OCI-M1 (cell line): ENCODE measurements at places on chromosomes 7 and 10.
A peak's percentile ranks its signal among the peaks of the same experiment; 100 is the strongest.

DNA sequence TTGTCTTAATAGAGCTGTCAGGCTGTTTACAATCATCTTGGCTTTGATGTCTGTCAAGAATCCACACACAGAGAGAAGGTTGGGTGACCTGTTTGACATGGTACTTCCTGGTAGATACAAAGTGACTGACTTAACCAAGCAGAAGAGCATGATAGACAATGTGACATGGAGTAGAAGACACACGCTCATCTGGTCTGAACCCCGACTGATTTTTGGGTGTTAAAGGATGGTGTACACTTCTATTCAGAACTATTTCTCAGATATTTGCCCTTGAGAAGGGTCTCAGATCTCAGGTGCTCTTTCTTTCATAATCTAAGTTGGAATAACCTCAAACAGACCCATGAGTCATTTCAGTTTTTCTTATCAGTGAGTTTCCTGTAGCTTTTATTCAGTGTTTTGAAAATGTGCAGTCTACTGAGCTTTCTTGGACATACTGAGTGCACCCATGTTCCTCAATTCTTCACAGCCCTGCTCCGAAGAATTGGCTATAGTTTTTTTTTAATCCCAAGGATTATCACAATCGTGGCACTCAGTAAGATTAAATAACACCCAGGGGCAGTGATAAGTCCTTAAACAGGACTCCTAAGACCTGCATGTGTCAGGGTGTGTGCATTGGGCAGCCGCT lies 46.4 kb upstream of the NXPH1 start:
- peak; percentile 54 for DNase-seq

DNA sequence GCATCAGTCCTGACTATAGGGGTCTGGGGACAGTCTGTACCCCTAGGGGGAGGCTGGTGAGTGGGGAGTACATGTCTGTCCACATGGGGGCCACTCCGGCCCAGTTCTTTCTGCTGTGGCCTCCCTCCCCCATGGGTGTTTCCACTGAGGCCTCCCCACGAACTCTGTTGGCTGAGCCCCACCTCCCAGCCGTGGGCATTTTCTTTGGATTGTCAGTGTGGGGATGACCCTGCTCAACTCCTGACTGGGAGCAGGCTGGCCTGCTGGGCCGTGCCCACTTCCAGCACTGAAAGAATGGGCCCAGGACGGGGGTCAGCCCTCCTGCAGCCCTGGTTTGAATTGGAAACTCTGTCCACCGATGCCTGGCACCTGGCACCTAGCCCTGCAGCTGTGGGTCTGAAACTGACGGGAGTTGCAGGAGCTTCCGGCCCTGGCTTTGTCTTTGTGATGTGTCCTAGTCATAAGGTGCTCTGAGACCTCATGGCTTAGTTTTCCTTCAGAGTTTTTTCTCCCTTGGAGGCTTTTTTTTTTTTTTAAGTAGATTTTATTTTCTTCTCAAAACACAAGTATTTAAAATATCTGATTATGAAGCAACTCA lies 46.5 kb downstream of the LHPP start:
- no peak for DNase-seq

DNA sequence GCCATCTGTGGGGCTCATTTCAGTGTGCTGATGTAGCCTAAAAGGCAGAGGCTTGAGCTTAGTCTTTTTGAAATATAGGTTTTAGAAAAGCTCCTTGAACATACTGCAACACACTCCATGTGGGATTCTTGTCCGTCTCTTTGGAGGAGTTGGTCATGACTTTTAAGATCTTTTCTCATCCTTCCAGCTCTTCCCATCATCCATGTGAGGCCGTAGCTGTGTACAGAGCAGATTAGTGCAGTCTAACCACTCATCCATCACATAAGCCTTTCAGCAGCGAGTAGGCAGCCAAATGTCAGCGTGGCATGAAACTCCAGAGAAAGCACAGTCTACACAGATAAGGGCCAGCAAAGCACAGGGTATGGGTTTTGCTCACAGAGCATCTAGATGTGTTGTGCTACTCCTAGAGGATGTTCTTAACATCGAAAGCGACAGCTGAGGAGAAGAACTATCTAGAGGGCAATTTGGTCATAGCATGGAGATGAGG lies 28.1 kb upstream of the NPVF start:
- DNase-seq = no peak

- no peak for DNase-seq
Observed at GRCh38 chr7:20351901-20352300, 21.2 kb downstream of the ITGB8 start.

DNA sequence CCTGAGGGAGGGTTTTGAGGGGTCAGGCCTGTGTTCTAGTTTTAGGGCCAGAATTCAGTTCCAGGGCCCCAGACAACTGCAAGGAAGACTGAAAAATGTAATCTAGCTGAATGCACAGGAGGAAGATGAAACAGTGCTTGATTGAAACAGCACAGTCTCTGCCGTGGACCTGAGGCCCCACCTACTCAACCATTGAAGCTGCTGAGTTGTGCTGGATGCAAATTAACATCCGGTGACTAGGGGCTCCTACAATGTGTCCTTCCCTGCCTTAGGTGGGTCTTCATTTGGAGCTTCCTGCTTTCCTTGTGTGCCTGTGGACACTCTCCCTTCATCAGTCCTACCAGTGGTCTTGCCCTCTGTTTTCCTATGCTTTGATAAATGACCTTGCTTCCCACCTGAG lies 5.7 kb downstream of the GLRX3 start:
- DNase-seq = no peak

DNA sequence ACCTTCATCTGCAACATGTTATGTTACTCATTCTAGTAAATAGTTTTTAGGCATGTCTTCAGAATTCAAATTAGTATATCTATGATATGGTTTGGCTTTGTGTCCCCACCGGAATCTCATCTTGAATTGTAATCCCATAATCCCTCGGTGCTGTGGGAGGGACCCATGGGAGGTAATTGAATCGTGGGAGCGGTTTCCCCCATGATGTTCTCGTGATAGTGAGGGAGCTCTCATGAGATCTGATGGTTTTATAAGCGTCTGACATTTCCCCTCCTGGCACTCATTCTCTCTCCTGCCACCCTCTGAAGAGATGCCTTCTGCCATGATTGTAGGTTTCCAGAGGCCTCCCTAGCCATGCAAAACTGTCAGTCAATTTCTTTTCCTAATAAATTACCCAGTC lies 20.4 kb upstream of the GPR37 start:
- no peak for DNase-seq

GRCh38 chr7:94453898-94454297 lies 55.7 kb upstream of the CASD1 start:
- DNase-seq = no peak

GRCh38 chr7:127158659-127159058 lies 94.1 kb downstream of the GRM8 start:
- peak; percentile 17 for DNase-seq

DNA sequence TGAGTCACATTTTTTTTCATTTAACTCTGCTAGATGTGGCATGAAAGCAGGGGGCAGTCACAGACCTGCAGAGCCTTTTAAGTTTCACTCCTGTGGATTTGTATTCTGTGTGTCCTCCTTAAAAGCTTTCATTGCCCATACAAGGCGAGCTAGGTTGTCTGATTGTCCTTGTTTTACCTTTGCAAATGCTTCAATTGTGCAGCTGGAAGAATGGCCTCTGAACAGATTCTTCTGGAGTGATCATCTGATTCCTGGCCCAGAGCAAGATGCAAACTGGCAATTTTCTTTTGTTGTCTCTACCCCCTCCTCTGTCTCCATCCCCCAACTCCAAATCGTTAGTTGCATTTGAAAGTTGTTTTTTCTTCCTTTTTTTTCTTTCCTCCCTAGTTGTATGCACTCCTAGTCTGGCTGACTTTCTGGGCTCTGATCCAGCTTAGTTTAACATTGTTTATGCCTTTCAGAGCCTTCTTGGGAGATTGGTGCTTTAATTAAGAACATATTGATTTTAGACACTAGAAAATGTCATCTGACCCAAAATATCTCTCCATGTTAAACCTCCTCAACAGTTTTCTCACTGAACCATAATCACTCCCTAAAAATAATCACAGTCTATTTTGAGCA lies 150.2 kb downstream of the REEP3 start:
- DNase-seq = no peak

DNA sequence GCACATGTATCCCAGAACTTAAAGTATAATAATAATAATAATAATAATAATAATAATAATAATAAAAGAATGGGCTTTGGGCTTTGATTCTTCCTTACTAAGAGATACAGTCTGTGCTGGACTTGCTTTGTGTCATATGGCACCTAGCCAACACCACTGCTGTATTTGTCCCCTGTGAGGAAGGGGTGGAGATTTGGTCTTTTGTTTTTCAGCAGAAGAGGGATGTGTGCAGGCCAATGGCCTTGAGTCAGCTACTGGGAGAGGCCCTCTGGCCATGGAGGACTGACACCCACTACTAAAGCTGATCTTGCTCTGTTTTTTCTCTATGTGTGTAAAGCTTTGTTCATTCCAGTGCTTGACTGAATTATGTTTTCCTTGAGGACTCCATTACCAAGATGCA lies 573.0 kb upstream of the PCDH15 start:
- DNase-seq = no peak

DNA sequence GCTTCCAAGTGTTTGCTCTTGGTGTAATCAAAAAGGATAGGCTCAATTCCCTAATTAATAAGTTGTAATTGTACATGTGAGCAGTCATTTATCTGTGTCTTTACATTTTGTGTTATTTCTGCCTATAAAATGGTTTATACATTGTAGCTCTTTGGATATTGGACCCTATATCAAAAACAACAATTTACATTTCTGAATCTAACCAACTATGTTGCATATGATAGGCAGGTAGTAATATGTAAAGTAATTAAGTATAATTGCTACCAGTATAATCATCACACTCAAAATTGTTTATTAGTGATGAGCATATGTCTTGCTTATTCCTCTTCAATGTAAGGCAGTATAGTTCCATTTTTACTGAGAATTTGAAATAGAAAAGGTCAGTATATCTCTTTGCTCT lies 13.8 kb downstream of the AKR1C1 start:
- no peak for DNase-seq

DNA sequence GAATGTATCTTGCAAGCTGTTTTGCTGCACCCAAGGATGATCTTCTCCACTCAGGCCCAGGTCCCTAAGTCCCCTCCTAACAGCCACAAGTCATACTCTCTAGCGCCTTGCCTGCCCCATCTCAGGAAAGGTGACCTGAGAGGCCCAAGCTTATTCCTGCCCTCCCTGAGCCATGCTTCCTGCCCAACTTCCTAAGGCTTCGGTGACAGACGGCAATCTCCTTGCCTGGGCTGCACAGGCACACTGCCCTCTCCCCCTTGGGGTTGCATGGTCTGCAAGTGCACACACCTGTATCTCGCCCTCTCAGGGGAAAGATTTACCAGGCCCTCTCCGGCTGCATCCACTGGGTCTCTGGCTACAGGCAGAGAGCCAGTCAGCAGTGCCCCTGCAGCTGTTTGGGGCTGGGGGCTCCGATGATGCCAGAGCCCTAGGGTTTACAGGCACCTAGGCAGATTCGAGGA lies 771 bp upstream of the ADIRF start:
- no peak for DNase-seq

- no peak for DNase-seq
Observed at GRCh38 chr7:114943530-114943929, 21.6 kb downstream of the MDFIC start.

DNA sequence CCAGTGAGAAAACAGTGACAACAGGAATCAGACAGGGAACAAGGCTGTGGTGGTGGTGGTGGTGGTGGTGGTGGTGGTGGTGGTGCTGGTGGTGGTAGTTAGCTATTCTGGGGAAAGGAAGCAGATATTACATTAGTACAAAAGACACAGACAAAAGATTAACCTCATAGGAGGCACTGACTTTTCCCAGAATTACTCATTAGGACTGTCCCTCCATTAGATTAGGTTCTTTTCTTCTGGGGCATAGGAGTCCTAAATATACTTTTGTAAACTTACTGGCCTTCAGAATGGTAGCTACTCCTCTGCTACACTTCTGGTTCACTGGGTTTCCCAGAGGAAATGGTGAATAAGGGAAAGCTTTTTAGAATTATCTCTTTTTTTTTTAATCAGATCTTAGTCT lies 156.6 kb upstream of the SEMA3D start:
- DNase-seq = no peak

DNA sequence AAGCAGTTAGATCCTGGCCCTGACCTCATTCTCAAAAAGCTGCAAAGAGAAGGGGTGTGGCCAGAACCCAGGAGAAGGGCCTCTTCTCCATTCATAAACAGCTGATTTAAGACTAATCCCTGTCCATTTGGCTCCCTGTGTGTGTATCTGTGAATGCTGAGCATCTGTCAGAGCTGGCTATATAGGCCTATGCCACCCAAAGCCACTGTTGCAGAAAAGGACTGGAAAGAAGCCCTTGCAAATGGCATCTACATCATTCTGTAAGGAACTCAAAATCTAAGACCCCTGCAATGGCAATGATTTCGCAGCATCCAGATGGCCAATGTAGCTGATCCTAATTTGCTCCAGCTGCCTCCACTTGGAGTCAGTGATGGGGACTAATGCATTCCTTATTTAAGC lies 384.5 kb downstream of the KCNMA1 start:
- no peak for DNase-seq

GRCh38 chr10:23656735-23657134 lies 217.9 kb downstream of the OTUD1 start:
- DNase-seq = peak; percentile 10

DNA sequence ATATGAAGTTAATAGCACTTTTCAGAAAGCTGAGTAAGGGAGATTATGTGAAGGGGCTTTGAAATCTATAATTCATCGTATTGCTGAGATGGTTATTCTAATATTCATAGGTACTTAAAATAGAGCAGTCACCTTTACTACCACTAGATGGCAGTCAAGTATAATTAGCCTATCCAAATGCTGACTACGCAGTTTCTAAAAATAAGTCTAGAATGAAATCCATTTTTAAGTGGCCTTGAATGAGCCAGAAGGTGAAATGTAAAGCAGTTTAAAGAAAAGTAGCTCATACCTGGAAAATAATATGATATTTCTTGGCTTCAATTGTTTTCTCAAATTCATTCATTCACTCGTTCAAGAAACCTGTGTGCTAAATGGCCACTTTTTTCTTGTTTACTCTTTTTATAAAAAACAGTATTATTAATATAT lies 1277.1 kb downstream of the GATA3 start:
- peak; percentile 77 for DNase-seq

- no peak for DNase-seq
Observed at GRCh38 chr7:26789481-26790184, 74.8 kb downstream of the SKAP2 start.

- DNase-seq = no peak
Observed at GRCh38 chr7:121032645-121033460, 44.3 kb downstream of the CPED1 start.

GRCh38 chr7:36092221-36092771 lies 60.8 kb upstream of the EEPD1 start:
- peak; percentile 15 for DNase-seq
